Amygdala (tissue), 56 donors: ENCODE measurements at places on chromosomes 11 and 22.
A peak's percentile ranks its signal among the peaks of the same experiment; 100 is the strongest.

DNA sequence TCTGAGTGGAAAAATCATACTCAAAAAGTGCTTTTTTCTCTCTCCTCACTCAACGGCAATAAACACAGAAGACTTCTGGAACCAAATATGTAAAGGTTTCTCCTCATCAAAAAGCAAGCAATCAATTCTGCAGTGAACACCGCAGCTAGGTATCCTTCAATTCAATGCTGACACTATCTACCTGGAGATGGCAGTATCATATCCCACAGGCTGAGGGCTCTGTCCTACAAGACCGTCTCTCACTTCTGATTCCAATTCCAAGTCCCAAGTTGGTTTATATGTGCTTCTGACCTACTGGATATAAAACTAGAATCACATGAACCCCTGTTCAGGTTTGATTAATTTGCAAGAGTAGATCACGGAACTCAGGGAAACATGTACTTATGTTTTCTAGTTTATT, 59.7 kb upstream of the LUZP2 start:
- no peak for DNase-seq

GRCh38 chr22:49934891-49935557, 16.6 kb downstream of the CRELD2 start:
- DNase-seq: peak; percentile 77

GRCh38 chr11:12717851-12718291, 43.6 kb downstream of the TEAD1 start:
- no peak for DNase-seq

- DNase-seq: no peak
Observed at GRCh38 chr22:20272174-20272573, 4.1 kb upstream of the RTN4R start.

GRCh38 chr11:299081-299891, at the start of gene IFITM5:
Gene IFITM5, minus strand, starts transcription at chr11:299526. Its CDS starts 36 bp downstream, at chr11:299490.
- DNase-seq: no peak

DNA sequence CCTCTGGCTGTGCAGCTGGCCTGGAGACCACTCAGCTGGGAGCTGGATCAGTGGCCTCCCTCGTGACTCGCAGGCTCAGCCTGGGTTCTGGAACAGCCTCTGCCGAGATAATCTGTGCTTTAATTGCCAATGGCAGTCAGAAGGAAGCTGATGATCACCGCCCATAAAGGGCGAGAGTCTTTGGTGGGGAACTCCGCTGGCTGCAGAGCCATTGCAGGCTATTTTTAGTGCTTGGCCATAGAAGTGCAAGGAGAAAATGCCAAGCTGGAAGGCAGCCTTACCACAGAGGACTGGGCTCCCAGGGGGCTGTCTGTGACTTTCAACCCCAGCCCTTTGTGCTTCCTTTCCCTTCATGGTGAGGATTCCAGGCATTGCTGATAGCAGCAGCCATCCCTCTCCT, 62.2 kb upstream of the TENM4 start:
- DNase-seq: no peak

DNA sequence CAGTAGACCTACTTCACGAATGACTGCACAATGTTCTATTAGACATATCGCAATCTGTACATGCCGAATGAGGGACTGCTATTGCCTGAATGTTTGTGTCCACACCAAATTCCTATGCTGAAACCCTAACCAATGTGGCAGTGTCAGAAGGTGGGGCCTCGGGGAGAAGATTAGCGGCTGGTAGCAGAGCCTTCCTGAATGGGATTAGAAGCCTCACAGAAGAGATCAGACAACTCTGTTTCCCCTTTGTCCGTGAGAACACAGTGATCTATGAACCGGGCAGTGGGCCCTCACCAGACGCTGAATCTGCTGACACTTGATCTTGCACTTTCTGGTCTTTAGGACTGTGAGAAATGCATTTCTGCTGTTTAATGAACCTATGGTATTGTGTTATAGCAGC, 33.1 kb downstream of the LRFN4 start:
- DNase-seq: no peak

GRCh38 chr11:118910309-118911112, 15.2 kb downstream of the BCL9L start:
- peak; percentile 46 for DNase-seq

GRCh38 chr11:127070808-127071207, 70.2 kb upstream of the KIRREL3 start:
- no peak for DNase-seq

GRCh38 chr22:23113847-23114720, 27.7 kb downstream of the RSPH14 start:
- peak; percentile 63 for DNase-seq

GRCh38 chr11:123163621-123164020, 31.4 kb downstream of the CLMP start:
- no peak for DNase-seq

DNA sequence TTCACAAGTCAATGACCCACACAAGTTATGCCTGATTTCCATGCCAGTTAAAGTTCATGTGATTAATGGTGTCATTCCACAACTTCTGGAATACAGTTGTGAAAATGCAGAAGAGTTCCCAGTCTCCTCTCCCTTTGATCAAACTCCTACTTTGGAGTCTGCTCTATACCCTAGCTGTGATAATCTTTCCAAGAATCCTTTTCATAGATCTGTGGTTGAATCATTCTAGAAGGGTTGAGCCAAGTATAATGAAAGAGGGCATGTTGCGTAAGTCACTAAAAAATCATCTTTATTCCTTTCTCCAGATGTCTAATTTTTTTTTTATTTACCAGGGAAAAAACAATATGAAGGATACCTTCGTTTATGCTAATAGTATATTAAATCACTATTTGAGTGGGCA, 89.7 kb upstream of the CARD18 start:
- DNase-seq: no peak
